ENCODE measurements at places on chromosomes 7 and 10. TPM values are rescaled to one million over a fixed set of nuclear protein-coding genes. Genes with fewer than 3 reads are reported as not detected.

Gene MINPP1
- polyA plus RNA-seq = 14.5 TPM

Gene PDE6C
- polyA plus RNA-seq = not detected

Gene SPDYE16
- 0.03 TPM for polyA plus RNA-seq

Gene GPER1
- 0.47 TPM for polyA plus RNA-seq

Gene RAPGEF5
- polyA plus RNA-seq = 4.4 TPM

Gene PIK3CG
- not detected for polyA plus RNA-seq

Gene CADPS2
- polyA plus RNA-seq = 8.9 TPM

Gene HABP2
- not detected for polyA plus RNA-seq

Gene KCNIP2
- polyA plus RNA-seq = 2.7 TPM

Gene RBP3
- not detected for polyA plus RNA-seq

Gene MGAM2
- polyA plus RNA-seq = 0.03 TPM

Gene MYOZ1
- polyA plus RNA-seq = 3.0 TPM

Gene ZNF775
- 13.6 TPM for polyA plus RNA-seq

Gene IKZF1
- polyA plus RNA-seq = 1.5 TPM

Gene HTR5A
- polyA plus RNA-seq = not detected

Gene ZNF488
- polyA plus RNA-seq = 9.6 TPM

Gene BLNK
- not detected for polyA plus RNA-seq

Gene TSPAN14
- 54.7 TPM for polyA plus RNA-seq

Gene LGI1
- 0.28 TPM for polyA plus RNA-seq

Gene SRRM3
- 18.4 TPM for polyA plus RNA-seq

Gene ACTL6B
- polyA plus RNA-seq = 4.5 TPM

Gene BHLHA15
- 1.1 TPM for polyA plus RNA-seq

Gene YAE1
- polyA plus RNA-seq = 11.7 TPM

Gene EVX1
- not detected for polyA plus RNA-seq

Gene CALHM3
- 0.60 TPM for polyA plus RNA-seq

Gene ADIRF
- not detected for polyA plus RNA-seq

Gene SLC18A3
- polyA plus RNA-seq = 0.28 TPM

Gene FAM237B
- not detected for polyA plus RNA-seq

Gene MYL10
- polyA plus RNA-seq = 0.18 TPM

Gene DNAH11
- polyA plus RNA-seq = 1.5 TPM

Gene ERVW-1
- polyA plus RNA-seq = 0.08 TPM

Gene TSPAN33
- 46.6 TPM for polyA plus RNA-seq

Gene ITPRID1
- polyA plus RNA-seq = 0.03 TPM

Gene CYP2E1
- 0.11 TPM for polyA plus RNA-seq

Gene CFAP70
- polyA plus RNA-seq = 0.21 TPM

Gene LRRC61
- 72.4 TPM for polyA plus RNA-seq

Gene MUC3A
- polyA plus RNA-seq = 15.4 TPM

Gene PDAP1
- 37.1 TPM for polyA plus RNA-seq

Gene ADRB1
- 0.14 TPM for polyA plus RNA-seq

All from H1 (cell line).